ENCODE measurements at places on chromosomes 7 and 10.
A peak's percentile ranks its signal among the peaks of the same experiment; 100 is the strongest.

GRCh38 chr7:29005829-29006228 lies 47.7 kb upstream of the TRIL start:
- H3K27ac ChIP-seq, result no peak overlapping the region
- H3K36me3 ChIP-seq, result no peaks in the 10 kb centered on the region
- DNase-seq, result no peak
- no peaks in the 10 kb centered on the region for H3K27me3 ChIP-seq

DNA sequence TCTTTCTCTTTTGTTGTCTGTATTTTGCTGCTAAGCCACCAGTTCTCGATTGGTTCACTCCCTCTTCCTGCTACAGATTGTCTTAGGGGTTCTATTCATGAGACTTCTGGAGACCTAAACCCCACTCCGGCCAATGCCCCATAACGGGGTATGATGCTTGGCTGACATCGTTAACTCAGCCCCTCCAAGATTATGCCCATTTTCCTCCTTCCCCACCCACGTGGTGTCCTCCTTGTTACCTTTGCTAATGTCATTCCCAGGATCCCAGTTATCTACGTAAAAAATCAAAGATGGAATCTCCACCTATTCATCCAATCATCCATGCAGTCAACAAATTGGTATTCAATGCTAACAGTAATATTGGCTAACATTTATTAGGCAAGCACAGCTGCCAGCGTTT lies 228.3 kb downstream of the CAMK1D start:
- H3K4me1 ChIP-seq, result peaks cover 7% of the 10 kb centered on the region
- no peak overlapping the region for H3K4me3 ChIP-seq
- H3K36me3 ChIP-seq, result peaks cover 29% of the 10 kb centered on the region

GRCh38 chr10:89062861-89063260 lies 72.3 kb downstream of the FAS start:
- no peak for DNase-seq
- H3K4me3 ChIP-seq, result no peak overlapping the region
- no peaks in the 10 kb centered on the region for H3K27me3 ChIP-seq
- no peaks in the 10 kb centered on the region for H3K36me3 ChIP-seq
- H3K27ac ChIP-seq, result no peak overlapping the region

GRCh38 chr10:98045785-98046389 lies 15.5 kb upstream of the CRTAC1 start:
- H3K36me3 ChIP-seq, result no peaks in the 10 kb centered on the region
- H3K4me1 ChIP-seq, result no peaks in the 10 kb centered on the region
- no peaks in the 10 kb centered on the region for H3K27me3 ChIP-seq
- DNase-seq, result peak; percentile 70
- no peak overlapping the region for H3K27ac ChIP-seq

DNA sequence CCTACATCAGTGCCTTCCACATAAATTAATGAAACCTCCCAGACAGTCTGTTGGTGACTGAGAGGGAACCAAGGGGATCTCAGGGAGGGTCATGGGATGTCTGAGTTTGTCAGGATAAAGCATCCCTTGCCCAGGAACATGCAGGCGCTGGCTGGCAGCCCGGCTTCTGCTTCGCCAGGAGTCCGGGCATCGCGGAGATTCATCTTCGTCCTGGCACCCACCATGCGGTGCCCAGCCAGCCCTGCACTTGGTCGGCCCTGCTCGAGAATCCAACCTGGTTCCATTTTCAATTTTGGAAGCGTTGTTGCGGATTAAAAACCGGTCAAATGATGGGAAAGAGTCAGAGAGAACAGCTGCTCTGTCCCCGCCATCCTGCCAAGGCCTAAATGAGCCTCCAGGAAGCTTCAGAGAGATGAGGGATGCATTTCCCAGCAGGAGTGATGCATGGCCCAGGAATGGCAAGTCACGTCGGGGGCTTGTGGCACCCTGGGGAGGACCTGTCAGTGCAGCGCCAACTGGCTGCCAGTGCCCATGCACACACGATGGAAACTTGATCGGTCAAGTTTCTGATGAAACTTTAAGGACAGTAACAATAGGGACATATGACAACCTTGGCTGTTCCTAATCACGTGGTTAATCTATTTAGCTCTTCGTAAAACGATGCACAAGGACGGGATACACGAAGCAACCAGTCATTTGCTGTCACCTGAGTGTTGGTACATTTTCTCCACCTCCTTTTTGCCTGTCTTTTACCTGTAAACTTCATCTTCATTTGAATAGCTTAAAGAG lies 260.8 kb upstream of the MKI67 start:
- no peaks in the 10 kb centered on the region for H3K36me3 ChIP-seq
- H3K27ac ChIP-seq, result no peak overlapping the region
- H3K4me3 ChIP-seq, result no peak overlapping the region
- no peaks in the 10 kb centered on the region for H3K27me3 ChIP-seq
- DNase-seq, result no peak

All from B cell (primary cell).